ENCODE measurements at places on chromosomes 2 and 18.

GRCh38 chr2:157420771-157421323 lies 23.0 kb downstream of the CYTIP start:
- DNase-seq: no peak

- DNase-seq: no peak
Measured at GRCh38 chr2:143284087-143284675, 155.0 kb downstream of the ARHGAP15 start.

DNA sequence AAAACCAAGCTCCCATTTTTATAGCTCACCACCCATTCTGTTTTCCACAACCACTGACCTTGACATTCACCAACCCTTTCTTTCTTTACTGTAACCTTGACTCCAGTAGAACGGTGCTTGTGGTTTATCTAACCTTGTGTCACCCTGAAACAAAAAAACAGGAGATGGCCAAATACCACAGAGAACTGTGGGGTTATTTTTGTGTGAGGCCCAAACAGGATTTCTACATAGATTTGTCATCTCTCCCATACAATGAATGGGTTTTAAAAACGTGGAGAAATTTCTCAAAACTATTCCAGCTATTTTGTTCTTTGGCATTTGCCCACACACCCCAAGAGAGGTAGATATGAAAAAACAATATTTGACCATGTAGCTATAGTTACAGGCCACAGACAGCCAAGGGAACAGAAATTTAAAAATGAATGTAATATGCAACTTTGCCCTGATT lies 231.3 kb upstream of the TANK start:
- DNase-seq: no peak

DNA sequence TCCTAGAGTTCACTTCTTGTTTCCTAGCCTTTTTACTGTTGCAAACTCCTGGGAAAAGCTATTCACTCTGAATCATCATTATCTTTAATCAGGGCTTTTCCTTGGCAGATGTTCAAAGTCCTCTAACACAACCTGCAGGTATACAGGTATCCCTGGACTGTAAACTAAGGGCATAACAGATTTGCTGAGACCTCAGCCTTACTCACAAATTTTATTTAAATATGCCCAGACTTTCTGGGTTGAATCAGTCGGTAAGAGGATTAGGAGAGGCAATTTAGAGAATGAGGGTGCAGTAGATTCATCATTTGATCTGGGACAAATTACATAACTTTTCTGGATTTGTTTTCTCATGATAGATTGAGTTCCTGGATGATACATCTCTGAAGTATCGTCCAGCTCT lies 217.8 kb upstream of the STON1 start:
- no peak for DNase-seq

DNA sequence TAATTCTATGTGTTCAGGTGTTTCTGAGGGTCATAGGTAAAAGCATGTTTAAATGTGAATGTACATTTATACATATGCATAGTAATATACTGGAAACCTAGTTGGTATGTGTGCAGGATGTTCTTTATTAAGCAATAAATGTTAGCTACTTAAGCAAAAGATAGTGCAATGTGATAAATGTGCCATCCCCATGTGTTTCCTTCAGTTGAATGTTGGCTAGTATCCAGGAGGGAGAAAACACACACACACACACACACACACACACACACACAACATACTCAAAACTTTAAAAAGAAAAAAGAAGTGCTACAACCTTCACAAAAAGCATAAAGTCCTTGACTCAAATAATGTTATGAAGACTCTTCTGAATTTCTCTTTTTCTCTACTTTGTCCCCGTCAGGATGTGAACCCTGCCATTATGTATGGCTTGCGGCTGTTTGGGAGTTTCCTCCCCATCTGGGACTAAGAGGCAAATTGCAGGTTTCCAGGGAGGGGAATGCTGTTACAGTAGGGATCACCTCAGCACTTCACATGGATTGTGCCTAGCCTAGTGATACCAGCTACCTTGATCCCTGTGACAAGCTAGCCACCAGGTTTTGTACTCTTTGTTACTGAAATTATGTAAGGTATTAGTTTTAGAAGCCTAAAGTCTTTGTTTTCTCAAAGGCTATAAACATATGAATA lies 82.6 kb downstream of the IKZF2 start:
- no peak for DNase-seq

GRCh38 chr18:62637807-62638687 lies 77.3 kb upstream of the PHLPP1 start:
- DNase-seq: no peak

DNA sequence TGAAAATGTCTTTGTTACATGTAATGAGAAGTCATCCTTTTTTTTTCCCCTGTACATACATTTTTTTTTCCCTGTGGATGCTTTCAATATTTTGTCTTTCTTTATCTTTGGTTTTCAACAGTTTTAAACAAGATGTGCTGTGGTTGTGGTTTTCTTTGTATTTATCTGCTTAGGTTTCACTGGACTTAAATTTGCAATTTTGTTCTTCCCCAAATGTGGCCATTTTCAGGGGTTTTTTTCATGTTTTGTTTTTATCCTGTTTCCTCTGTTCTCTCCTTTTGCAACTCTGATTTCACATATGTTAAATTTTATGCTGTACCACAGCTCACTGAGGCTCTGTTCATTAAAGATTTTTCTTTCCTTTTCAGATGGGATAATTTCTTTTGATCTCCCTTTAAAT lies 41.7 kb downstream of the GALNT1 start:
- DNase-seq: no peak

DNA sequence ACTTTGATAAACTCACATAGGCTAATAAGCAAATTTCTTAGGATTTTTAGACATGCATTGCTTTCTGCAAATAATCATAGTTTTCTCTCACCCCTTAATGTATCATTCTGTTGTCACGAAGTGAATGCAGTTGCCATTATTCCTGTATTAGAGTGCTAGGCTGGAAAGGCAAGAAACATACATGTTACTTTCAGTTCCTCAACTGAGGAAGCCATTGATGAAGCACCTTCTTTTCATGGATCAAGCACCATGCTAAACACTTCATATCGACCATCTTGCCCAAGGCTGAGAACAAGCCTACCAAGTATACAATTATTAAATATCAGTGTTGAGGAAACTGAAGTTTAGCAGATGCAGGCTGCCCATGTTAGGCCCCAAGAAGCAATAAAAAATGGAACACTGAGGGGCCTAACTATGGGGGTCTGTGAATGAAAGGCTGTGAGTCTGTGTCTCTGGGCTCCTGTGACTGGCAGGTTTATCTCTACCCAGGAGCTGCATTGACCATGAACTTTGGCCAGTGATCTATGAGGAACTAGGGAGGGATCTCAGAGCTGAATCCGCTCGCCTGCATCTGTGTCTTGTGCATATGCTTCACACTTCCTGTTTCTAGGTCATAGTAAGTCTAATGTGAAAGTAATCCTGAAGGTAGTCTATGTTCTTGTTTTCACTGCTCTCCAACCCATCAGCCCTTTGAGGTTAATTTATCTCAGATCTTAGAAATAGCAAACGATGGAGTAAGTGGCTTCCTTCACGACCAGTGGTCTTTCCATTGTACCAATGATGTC lies 16.0 kb upstream of the TSPYL6 start:
- DNase-seq: no peak

DNA sequence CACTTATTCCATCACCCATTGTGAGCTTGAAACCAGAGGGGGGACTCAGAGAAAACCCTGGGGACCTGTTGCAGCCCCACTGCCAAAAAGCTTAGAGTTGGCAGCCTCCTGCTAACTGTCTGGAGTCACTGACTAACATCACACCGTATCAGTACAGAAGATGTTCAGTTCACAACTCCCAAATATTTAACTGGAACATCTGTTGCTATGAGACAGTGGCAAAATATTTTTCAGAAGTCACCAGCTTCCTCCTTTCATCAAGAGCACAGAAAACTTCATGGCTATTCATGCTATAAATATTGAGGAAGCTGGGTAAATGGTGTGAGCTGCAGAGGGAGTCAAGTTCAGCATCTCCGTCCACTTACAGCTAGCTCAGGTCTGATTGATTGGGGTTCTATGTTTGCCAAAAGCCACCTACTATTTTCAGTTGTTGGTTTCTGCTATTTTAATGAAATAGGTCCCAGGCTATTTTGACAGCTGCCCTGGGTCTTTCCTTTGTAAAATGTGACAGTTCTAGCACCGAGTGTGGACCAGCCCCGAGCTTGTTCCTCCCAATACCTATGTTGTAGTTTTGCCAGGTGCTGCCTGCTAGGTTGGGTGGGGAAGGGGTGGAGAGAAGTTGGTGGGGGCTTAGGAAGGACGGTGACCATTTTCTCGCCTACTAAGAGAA lies 9.8 kb downstream of the TUBB6 start:
- DNase-seq: no peak

DNA sequence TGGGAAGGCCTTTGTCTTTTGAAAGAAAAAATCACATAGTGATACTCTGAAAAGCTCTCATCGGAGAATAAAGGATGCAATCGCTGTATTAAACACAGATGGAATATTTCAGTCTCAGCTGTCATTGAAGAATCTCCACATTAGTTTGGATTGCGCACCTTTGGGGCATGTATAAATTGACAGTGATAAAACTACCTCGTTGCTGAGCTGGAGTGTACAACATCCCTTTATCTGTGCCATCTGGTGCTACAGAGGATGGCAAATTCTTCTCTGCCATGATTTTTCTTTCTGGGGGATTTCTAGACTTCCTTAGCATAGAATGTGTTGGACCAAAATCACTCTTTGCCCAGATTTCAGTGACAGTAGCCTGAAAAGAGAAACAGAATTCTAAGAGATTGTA lies 185.3 kb downstream of the PARD3B start:
- no peak for DNase-seq

GRCh38 chr2:9382604-9383235 lies 40.6 kb downstream of the ITGB1BP1 start:
- DNase-seq: no peak

DNA sequence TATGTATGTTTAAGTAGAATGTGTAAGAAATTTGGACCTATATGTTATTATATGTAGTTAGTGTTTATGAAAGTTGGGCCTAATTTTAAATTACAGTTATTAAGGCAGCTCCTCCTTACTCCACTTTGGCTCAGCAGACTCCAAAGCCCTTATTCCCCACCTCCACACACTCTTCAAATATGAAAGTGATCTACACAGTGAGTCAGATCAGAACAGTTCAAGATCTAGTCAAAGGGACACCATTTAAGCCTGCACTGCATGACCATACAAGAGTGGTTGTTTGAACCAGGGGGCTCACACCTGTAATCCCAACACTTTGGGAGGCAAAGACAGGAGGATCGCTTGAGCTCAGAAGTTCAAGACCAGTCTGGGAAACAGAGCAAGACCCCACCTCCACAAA lies 21.2 kb upstream of the PMAIP1 start:
- no peak for DNase-seq

DNA sequence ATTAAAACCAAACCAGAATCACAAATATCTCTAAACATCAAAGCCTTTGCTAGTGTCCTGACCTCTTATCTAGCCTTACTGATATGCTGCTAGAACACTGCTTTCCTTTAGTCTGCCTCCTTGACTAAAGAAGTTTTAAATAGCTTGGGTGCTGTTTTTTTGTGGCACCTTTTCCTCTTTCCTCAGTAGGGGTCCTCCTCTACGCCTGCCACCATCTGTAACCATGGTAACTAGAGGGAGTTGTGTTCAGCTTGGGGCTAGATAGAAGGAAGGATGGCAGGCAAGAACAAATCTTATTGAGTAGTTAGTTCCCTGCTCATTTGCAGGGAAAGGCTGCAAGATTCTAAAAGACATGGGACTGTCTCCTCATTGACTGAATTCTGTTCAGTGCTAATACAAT lies 86.0 kb downstream of the TAF4B start:
- DNase-seq: no peak

DNA sequence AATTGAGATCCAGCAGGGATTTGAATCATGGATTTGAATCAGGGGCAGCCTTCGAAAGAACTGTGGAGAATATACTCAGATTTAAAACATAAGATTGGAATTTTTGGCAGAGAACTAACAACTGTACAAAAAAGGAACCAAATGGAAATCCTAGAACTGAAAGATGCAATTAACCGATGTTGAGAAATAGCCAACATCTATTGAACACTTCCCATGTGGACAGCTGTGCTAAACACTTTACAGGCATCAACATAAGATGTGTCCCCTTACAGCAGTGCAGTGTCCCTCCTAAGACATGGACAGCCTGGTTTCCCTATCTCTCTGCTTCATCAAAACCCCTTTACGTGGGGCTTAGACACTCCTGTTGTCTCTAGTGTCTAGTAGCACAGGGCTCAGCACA lies 3.7 kb upstream of the IL1RN start:
- DNase-seq: no peak

- no peak for DNase-seq
Measured at GRCh38 chr2:174436351-174436750, 40.8 kb downstream of the SCRN3 start.

DNA sequence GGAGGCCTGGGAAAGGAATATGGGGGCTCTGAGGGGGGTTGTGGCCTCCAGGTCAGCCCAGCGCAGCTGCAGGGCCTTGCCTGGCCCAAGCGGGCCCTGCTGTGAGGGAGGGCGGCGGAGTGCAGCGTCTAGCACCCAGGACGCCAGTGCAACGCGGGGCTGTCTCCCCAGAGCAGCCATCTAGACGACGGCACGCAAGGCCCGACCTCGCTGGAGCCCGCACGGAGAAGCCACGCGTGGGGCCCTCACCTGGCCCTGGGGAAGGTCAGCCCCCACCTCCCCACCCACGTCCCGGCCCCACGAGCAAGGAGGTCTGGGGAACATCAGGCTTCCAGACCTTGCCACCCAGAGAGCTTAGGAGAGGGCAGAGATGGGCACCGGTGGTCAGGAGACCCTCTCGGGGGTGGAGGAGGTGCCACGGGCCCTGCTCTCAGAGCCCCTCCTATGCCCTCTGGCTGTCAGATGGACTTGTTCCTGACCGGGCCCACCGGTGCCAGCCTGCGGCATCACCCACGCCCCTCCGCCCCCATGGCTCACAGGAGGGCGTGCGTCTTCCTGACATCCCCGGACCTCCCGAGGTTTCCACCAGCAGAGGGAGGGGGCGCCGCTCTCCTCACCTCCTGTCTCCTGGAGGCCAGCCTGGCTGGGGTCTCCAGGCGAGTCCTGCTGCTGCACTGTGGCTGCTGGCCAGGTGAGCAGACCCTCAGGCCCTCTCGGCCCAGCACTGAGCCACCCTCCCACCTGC lies 17.0 kb downstream of the GPR35 start:
- DNase-seq: no peak

DNA sequence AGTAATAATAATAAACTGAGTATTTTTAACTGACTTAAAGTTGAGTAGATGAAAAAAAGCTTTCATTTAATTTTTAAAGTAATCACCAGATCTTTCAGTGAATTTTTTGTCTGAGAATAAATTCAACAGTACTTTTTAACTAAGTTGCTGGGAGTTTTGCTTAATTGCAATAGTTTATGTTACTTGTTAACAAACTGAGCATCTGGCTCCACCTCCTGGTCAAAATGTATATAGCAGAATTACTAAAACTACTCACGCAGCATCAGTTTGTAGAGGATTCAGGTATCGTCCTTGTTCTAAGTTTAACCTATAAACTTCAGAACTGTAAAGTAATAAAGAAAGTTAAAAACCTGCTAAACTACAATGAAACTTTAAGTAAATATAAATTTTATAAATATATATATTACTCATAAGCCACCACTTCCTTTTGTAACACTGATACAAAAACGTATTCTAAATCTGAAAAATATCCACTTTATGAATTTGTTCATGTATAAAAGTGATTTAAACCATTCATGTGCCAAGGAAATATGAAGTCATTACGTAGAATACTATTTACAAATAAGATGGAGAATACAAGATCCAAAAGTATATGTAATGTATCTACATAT lies 21.3 kb downstream of the NOL10 start:
- no peak for DNase-seq
